ENCODE measurements at places on chromosomes 3 and 15.

DNA sequence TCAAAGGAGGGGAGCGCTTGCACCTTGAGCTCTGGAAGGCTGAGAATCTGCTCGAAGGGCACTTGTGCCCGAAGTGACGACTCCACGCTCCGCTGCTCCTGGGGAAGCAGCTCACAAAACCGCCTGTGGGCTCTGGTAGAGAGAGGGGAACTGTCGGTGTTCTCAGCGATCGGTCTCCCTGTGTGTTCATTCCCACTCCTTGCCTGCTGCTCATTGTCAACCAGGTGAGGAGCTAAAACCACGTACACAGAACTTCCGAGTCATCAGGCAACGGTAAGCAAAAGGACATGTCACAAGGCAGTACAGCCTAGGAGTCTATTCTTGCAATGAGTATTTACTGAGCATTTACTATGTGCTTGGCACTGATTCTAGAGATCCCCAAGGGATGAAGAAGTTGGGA is 1.5 kb downstream of the CIB1 start:
- DNase-seq: no peak

DNA sequence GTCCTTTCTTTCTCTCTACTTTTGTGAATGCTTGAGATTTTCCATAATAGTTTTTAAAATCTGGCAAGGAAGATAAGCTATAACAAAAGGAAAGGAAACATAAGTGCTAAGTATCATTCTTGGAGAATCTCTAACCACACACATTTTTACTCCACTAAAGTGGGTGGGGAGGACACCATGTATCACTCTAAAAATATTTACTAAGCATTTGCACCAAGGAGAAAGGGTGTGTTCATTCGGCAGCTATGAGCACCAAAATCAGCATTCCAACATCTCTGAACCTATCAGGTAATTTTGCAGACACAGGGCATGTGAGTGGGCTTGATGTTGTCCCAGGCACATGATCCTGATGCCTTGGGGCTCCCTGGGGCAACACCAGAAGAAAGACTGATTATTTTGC is 5.5 kb downstream of the B4GALT4 start:
- no peak for DNase-seq

- DNase-seq: no peak
Observed at GRCh38 chr15:74890665-74890960, 771 bp downstream of the MPI start.

DNA sequence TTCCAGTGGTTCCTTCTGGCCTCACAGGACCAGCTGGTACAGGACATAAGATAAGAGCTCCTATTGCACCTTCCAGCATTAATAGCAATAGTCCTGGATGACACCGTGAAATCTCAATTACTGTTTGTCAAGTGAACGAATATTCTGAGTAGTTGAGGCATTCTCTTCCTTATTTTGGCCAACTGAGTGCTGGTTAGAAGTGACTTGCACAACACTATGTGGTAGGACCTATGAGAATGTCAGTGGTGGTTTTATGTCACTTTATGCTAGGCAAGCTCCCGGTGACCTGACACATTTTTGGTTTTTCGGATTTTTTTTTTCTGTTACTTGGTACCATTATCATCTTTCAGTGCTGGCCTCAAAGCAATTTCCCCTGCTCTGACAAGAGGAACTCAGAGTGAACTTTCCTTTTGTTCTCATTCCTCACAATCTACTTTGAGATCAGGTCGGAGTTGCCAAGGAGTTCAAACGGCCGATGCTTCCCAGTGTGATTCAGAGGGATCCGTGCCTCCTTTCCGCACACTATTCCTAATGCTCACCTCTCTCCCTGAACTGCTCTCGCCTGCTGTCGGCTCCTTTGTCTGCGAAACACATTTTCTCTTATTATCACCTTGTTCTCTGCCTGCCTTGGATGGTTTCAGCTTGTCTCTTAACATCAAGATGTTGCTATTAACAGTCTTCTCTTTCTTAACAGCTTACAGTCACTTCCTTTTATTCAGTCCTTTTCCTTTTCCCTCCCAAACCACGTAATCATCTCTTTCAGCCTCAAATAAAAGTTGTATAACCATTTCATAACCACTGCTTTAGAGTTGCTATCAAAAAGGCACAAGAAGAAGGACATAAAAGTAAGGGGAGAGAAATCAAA is 35.8 kb downstream of the QTRT2 start:
- no peak for DNase-seq

DNA sequence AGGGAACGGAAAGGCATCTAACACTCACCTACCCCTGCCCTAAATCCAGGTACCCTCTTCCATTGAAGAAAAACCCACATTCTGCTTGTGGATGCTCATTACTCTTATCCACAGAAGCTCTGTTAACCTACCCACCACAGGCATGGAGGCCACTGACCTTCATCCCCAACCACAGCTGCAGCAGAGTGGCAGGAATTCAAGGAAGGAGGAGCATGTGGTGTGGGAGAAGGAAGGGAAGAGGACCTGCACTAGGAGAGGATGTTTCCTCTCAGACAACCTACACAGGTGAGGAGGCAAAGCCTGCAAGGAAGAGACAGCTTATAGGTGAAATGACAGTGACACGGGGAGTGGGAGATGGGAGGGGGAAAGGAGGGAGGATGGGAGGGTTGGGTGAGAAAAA is 192.5 kb upstream of the TSC22D2 start:
- no peak for DNase-seq

DNA sequence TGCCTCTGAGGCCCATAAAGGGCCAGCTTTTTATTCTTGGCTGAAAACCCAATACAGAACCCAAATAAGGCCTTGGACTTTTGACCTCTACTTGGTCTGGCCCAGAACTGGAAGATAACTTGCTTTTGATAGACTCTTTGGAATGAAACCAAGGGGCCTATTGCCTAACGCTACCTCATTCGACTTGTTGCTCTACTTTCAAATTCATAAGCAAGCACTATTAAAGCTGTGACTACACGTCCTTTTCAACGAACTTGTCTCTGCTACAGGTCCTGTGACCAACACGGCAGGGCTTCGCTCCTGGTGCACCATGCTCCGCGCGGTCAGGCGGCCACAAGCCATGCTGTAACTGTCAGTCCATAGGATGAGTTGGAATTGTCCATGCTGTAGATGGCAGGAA is 385.4 kb downstream of the MFSD1 start:
- DNase-seq: no peak

DNA sequence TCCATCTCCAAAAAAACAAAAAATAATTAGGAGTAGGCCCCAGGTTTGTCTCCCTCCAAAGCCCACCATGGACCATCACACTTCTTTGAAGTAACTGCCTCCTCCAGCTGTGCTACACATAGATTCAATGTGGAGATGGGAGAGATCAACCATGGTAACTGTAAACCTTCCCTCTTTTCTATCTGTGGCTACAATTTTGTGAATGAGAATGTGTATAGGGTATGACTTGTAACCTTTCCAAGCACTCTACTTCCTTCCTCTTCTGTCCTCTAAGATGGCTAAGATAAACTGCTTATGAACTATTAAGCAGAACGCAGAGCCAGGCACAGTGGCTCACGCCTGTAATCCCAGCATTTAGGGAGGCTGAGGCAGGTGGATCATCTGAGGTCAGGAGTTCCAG is 55.5 kb upstream of the ATP11B start:
- DNase-seq: no peak

DNA sequence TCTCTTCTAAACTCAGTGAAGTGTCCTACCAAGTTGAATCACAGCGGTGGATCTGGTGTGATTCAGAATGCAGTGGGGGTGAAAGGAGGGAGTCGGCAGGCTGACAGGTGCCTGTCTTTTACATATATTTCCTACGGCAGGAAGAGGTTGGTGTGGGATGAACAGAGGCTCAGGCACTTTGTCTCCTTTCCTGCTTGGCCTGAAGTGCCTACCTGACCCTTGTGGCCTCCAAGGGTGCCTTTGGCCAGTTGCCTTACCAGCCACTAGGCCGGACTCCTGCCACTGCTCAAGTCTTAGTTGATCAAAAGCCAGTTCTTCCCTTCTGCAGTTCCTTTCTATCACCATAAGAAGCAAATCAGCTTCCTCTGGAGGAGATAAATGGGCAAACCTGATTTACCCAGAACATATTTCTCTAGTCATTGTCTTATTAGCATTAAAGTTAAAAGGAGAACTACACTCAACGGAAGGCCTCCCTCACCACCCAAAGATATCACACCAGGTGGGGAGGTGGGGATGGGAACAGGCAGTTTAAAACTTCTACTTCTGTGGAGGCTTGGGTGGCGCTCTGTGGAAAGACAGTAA is 52.1 kb downstream of the CRTC3 start:
- no peak for DNase-seq

DNA sequence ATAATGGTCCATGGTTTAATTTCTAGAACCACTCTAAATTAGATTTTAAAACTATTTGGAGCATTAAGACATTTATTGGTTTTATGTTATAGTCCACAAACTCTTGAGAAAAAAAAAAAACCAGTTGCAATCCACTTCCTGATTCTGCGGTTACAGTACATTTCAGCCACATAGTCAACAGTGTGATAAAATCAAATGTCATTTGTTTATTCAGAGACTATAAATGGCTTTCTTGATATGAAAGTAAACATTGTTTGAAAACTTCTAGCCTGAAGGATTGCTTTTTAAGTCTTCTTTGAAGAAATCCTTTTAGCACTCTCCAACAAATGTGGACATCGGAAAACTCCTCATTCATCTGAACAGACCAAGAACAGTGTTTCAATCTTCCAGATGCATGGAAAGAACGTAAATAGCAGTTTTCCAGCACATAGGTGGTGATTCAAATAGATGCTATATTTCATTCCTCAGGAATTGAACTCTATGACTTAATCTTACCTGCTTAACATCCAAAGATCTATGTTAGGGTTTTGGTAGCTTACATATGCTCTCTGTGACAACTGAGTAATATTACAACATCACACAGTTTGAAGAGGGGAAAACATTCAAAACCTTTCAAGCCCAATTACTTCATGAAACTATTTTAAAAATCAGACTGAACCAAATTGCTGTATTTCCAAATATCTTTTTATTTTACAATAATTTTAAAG is 87.8 kb upstream of the UBE2E2 start:
- DNase-seq: no peak

DNA sequence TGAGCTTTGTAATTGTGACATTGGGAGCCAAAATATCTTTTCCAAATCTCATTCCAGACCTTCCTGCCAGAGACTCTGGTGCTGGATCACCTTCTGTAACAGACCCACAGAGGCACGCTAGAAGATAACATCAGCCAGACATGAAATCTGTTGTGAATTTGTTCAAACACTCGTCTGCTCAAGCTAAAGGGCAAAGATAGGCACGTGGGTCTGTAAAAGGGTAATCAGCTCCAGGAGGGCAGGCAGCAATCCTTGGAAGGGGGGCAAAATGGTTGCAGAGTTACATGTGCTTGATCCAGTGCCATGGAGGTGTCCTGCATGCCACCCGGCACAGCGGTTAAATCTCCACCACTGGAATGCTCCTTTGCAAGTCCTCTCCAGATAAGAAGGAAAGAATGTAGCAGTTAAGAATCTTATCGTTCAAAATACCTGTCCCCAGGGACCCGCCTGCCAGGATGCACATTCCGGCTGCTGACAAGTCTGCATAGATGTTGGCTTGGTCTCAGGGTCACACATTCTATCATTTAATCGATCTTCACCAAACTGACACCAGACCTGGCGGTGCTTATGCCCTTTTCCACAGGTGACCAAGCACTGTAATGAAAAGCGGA is 74.8 kb downstream of the ADAMTS9 start:
- DNase-seq: no peak

DNA sequence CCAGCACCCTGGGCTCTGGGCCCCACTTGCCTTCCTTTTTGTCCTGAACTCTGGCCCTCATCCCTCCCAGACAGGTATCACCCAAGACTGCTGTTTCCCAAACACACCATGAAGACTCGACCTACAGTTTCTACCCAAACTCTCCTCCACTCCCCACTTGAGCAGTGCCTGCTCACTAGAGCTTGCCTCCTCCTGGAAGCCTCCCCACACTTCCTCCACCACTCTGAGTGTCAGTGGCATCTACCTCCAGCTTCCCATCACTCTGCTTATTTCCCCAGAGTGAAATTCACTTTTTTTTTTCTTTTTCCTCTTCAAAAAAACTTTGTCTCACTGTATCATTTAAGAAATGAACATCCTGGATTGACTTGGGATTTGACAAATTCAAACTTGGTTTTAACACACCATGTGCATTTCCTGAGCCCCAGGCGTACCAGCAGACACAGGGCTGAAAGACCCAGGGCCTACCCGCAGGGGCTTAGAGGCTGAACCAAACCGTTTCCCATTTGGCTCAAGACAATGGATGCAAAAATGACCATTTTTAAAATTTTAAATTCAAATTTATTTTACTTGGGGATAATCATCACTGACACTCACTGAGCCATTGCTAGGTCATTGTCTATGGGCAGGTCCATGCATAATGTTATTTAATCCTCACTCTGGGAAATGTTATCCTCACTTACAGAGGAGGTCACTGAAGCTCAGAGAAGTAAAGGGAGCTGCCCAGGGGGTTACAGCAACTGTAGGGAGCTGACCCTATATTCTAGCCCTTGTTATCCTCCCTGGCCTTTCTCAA is 62.3 kb downstream of the IQSEC1 start:
- DNase-seq: no peak

GRCh38 chr3:138465925-138466324 is 31.5 kb downstream of the ESYT3 start:
- no peak for DNase-seq

GRCh38 chr15:58584789-58585461 is 153.1 kb downstream of the LIPC start:
- no peak for DNase-seq

DNA sequence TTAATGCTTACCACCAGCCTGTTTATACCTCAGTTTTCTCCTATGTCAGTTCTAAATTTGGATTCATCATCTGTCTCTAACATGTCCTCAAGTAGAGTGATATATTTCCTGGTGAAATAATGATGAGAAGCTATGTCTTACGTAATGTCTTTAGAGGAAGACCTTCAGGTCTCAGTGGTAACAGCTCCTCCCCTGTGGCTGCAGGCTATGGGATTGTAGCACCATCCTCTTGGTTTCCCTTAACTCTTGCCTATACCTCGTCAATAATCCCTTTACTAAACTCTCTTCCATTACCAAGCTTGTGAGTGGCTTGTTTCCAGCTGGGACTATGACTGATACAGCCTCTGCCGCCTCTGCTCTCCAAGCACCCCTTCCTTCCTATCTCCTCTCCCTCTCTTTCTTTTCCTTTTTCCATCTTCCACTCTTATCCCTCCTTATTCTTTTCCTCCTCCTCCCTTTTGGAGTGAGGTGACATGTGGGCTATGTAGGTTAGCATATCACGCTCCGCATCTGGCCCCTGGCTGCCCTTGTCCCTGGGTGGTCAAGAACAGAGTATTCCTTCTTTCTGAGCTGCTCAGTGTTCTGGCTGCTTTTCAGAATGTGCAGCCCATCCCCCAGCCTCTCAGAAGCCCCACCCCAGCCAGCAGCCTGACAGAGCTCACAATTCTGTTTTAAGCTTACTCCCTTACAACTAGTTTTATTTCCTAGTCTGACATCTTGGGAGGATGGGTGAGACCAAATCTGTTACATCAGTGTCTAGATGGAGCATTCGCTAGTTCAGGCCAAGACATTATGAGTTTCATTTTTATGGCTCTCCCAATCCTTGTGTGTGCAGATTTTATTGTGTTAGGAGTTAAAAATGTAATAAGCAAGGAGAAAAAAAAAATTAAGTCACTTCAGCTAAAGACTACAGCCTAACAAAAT is 75.0 kb upstream of the RNU6-1 start:
- no peak for DNase-seq

GRCh38 chr15:69138963-69139362 is 21.5 kb upstream of the GLCE start:
- no peak for DNase-seq

Measured in NCI-H748 treated with DMSO at 0.1 percent for 48 hours (cell line).